Endothelial cell (in vitro differentiated cells): ENCODE measurements at places on chromosomes 3 and 15. TPM values are rescaled to one million over a fixed set of nuclear protein-coding genes. Genes with fewer than 3 reads are reported as not detected.

Gene APH1B
- total RNA-seq = 26.3 TPM

Gene DNAH12
- 0.85 TPM for total RNA-seq

Gene ILDR1
- not detected for total RNA-seq

GRCh38 chr3:126522363-126522788 is 1.6 kb upstream of the CHST13 start:
- no peaks in the 10 kb centered on the region for H3K4me1 ChIP-seq
- DNase-seq = peak; percentile 72
- no peak overlapping the region for H3K27ac ChIP-seq
- H3K27me3 ChIP-seq = peaks cover 5% of the 10 kb centered on the region

- H3K36me3 ChIP-seq = no peaks in the 10 kb centered on the region
- H3K4me1 ChIP-seq = peaks cover 4% of the 10 kb centered on the region
- no peaks in the 10 kb centered on the region for H3K27me3 ChIP-seq
- H3K27ac ChIP-seq = no peak overlapping the region
Observed at GRCh38 chr3:179942553-179943075, 94.1 kb downstream of the PEX5L start.

- no peak overlapping the region for H3K4me3 ChIP-seq
- H3K36me3 ChIP-seq = no peaks in the 10 kb centered on the region
- H3K27me3 ChIP-seq = peaks cover 1% of the 10 kb centered on the region
- no peak overlapping the region for H3K27ac ChIP-seq
- H3K4me1 ChIP-seq = peaks cover 11% of the 10 kb centered on the region
Observed at GRCh38 chr3:174197416-174197815, 661.7 kb upstream of the NAALADL2 start.

GRCh38 chr15:48671103-48672022 is 25.9 kb upstream of the FBN1 start:
- H3K4me3 ChIP-seq = no peak overlapping the region
- H3K27ac ChIP-seq = no peak overlapping the region
- no peak for DNase-seq
- no peaks in the 10 kb centered on the region for H3K36me3 ChIP-seq
- H3K4me1 ChIP-seq = no peaks in the 10 kb centered on the region

- H3K4me3 ChIP-seq = no peak overlapping the region
- H3K36me3 ChIP-seq = peaks cover 3% of the 10 kb centered on the region
- peak; percentile 55 for DNase-seq
Observed at GRCh38 chr15:40290918-40291574, 8.2 kb upstream of the ANKRD63 start.
